ENCODE measurements at places on chromosomes 7 and 10.
A peak's percentile ranks its signal among the peaks of the same experiment; 100 is the strongest.

- peak; percentile 96 for DNase-seq
Measured at GRCh38 chr7:140512317-140513000, 33.2 kb upstream of the MKRN1 start.

- DNase-seq: no peak
Measured at GRCh38 chr10:970311-971149, 17.7 kb upstream of the GTPBP4 start.

DNA sequence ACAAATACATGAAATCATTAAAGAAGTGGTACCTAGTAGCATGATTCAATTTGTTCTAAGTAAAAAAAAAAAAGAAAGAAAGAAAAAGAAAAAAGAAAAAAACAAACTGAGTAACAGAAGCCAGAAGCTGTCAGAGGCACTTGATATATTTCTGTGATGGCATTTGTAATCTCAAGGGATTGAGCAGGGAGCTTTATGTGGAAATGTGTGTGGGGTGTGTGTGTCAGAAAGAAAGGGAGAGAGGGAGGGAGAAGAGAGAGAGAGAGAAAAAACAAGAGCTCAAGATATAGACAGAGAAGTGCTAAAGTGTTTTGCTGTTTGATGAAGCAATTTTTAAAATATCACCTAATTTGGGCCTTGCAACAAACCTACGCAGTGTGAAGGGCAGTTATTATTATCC is 357.6 kb upstream of the PCDH15 start:
- DNase-seq: no peak

GRCh38 chr7:116710764-116711452 is 38.9 kb downstream of the MET start:
- DNase-seq: no peak

DNA sequence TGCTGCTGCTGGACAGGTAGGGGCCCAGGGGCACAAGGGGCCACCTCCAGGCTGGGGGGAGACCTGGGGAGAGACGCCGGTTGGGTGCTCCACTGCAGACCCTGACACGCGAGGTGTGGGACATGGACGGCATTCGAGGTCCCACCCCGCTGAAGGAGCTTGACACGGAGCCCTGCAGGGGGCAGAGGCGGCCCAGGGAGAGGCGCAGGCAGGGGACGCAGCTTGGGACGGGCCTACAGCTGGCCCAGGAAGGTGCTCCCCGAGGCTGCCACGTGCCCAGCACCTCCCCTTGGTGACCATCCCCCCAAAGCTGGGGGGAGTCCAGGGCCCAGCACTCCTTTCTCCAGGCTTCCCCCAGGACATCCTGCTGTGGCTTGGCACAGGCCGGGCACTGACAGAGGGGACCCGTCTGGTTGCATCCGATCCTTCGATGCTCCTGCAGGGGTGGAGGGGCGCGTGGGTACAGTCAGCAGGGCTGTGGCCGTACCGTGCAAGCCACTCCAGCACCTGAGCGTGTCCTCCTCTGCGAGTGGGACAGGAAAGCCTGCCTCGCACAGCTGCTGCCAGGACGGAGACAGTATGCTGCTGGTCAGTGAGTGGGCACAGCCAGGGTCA is 174.4 kb downstream of the ELFN1 start:
- no peak for DNase-seq
